Activated gamma-delta T cell treated with Interleukin-2 at 50 U/mL for 16 hours (primary cell): ENCODE measurements at places on chromosomes 7 and 10.

DNA sequence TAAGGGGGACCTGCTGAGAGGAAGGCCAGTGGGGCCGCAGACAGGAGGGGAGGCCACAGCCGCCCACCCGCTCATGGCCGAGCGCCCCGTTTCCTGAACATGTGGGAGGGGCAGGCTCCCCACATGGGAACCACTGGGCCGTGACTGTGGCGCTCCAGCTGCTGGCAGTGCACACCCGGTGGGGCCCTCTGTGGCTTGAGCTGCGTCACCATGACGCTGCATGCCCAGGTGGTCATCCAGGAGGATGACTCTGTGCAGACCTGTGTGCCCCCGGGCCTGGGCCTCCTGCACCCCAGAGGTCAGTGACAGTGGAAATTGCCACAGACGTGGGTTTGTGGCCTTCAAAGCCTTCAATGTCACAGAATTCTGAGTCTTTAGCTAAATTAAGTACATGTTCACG is 85.1 kb downstream of the MGMT start:
- no peak for DNase-seq

DNA sequence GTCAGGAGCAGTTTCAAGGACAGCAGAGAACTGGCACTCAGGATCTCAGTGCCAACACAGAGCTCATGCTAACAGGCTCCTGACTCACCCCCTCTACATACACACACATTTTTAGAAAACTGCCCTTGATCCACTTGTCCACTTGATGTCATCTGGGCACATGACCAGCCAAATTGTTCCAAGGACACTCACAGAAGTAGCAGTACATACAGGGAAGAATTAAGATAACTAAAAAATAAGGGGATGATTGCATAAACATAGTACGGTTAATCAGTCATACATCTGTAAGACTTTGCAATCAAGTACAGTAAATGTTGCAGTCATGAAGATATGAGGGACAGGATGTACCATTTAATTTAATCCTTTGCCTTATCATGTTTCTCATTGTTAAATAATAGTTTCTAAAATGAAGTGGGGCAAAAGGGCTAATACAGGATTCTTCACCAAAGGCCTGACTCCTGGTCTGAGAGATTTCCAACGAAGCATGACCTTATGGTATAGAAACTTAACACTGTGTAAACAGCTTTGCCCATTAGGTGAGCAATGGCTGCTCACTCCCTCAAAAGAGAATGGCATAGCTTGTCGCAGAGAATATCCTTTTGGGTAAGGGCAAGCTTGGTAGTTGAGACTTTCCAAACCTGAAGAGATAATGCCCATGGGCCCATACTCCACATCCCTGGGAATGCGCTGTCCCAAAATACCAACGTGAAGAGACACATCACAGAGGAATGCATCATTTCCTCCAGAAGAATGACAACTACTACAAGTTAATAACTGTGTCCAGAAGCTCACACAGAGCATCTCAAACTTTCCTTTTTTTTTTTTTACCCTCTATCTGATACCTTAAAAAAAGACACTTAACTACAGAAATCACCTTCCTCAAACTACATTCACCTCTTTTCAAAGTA is 94.1 kb downstream of the ARMH3 start:
- no peak for DNase-seq

DNA sequence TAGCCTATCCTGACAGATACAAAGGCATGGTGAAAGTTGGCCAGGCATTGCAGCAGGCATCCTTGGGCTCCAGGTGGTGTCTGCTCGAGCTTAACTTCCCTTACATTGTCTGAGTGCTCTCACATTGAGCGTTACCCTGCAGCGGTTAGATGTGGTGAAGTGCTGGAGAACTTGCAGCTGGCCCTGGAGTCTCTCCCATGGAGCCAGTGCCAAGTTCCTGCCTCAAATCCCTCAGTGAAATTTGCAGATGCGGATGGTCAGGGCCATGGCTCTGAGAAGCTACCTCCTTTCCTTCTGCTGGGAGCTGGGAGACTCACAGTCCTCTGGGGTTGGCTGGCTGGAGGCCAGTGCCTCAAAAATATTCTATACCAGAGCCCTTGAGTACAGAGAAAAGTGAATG is 3.3 kb upstream of the ZNF746 start:
- no peak for DNase-seq

GRCh38 chr7:115844857-115845256 is 185.7 kb downstream of the TFEC start:
- DNase-seq, result no peak

DNA sequence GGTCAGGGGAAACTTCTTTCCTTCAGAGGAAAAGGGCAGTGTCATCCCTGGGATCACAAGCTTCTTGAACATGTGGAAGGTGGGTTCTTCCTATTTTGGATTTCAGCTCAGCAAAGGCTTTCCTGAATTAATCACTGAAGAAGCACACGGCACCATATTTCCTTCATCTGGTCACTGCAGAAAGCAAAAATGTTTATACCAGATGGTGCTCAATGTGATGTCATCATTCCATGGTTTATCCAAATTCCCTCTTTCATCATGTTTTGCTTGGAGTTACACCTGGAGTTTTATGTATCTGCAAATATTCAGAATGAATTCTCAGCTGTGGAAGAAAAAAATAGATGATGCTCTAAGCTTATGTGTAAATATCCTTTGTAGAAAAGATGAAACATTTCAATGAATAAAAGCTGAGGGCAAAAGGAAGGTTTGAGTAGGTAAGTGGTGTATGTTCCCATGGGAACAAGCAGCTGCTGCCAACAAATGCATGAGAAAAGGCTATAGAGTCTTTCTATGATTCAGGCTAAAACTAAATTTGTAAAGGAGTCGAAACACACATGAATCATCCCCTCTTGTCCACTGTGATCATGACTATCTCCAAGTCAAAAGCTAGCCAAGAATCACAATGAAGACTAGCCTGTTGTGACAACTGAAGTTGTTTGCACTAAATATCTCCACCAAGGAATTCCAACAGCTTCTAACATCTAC is 26.9 kb upstream of the BPGM start:
- DNase-seq, result no peak

DNA sequence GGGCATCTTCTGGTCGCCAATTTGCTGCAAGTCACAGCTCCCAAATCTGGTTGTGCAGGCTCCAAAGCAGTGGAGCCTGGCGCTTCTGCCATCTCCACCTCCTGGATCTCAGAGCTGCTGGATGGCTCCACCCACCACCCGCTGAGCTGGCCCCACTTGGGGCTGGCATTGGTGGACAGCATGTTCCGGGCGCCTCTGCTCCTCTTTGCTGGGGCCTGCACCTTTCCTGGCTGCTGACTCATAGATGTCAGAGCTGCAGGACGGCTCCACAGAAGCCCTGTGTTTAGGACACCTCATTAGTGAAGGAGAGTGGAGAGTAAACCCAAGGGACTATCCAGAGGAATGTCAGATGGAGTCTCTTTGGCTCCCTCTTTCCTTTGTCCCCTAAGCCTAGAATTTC is 27.4 kb downstream of the MAPK8 start:
- no peak for DNase-seq

- DNase-seq, result no peak
These were observed 361.0 kb upstream of the CDC14C start for GRCh38 chr7:48563334-48563733.

GRCh38 chr7:85060696-85061095 is 126.2 kb downstream of the SEMA3D start:
- DNase-seq, result no peak

DNA sequence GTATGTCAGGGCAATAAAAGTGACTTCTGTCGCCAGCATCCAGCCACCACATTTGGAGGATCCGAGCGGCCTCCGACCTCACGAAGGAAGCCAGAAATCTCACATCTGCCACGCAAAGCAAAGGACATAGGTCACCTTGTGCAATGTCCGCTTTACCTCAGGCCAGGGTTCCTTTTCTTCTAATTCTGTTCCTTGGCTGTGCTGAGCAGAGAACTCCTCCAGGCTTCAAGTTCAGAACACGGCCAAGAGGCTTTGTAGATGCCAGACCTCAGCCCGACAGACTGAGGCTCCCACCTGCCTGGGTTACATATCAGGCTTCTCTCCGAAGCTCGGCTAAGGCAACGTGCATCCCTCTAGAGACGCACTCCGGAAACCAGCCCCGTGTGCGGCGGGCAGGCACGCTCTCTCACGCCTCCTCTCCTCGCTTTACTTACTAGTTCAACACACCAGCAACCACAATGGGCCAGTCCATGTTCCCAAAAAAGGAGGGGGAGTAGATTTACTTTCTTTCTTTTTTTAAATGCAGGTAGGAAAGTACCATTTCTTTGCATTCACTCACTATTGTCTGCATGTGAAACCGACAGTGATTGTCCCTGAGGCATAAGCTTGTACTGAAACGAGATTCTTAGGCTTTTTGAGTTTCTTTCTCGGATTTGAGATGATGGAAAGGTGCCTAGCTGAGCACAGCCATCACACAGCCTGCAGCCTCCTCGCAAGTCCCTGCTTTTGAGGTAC is 122.4 kb upstream of the AFAP1L2 start:
- peak; percentile 88 for DNase-seq

GRCh38 chr7:16034353-16034752 is 347.9 kb upstream of the MEOX2 start:
- no peak for DNase-seq

DNA sequence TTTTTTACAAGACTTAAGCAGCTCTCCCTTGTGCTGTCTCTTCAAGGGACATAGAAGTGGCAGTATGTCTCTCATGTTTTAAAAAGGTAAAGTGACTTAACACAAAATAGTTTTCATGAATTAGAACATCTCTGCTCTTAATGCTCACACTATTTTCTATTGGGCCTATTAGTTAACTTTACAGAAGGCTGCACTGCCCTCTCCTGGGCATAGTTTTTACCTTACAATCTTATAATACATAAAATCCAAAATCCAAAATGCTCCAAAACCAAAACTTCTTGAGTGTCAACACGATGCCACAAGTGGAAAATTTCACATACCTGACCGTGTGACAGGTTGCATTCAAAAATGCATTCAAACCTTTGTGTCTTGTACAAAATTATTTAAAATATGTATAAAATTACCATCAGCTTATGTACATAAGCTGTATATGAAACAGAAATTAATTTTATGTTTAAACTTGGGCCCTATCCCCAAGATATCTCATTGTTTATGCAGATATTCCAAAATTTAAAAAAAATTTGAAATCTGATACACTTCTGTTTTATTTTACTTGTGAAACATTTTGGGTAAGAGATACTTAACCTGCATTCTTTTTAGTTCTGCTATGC is 25.8 kb downstream of the TES start:
- peak; percentile 54 for DNase-seq

DNA sequence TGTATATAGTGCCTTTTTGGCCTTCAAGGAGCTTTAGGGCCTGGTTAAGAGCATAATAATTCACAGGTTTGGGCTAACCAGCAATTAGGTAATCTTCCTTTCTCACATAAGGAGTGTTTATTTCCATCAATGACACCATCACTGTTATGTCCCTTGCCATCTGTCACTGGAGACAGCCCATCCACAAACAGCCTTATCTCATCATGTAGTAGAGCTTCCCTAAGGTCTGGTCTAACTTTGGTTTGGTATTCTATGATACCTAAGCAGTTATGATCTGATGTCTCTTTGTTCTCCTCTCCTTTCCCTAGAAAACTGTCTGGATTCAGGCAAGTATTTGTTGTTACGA is 26.4 kb downstream of the MAPK8 start:
- DNase-seq, result no peak

GRCh38 chr10:114208351-114208750 is 29.2 kb downstream of the TDRD1 start:
- DNase-seq, result no peak

DNA sequence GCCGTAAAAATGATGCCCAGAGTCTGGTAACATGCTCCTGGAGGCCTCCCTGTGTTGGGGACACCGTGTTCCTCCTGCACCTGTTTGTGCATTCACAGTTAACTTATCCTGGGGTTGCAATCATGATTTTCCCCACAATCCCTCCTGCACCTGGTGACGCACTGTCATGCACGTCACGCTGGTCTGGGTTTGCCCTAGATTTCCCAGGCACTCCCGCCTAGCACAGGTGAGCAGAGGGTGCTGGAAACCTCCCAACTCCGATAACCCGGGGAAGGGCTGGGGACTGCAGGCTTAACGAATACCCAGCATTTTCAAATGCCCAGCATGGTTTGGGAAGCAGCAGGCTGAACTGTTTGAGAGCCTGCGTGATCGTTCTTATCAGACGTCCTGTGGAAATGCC is 427.1 kb downstream of the TCERG1L start:
- no peak for DNase-seq

DNA sequence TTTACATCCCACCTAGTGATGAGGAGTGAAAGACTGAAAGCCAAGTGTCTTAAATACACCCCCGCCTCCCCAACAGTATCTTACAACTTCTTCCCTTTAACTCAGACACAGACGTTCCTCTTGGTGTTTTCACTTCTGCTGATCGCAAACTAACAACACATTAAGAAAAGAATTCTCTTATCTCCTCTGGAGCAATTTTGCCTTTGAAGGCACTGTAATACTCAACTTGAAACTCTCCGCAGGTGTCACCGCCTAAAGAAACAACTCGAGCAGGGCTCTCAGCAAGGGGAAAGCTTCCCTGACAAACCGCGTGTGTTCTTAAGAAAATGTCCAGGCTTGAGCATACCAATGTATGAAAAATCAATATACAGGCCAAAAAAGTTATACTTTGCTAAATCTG is 452 bp downstream of the SEMA3C start:
- no peak for DNase-seq

- no peak for DNase-seq
These were observed 283.6 kb downstream of the ADRA2A start for GRCh38 chr10:111360260-111360925.

- DNase-seq, result no peak
These were observed 75.7 kb upstream of the ASAH2 start for GRCh38 chr10:50326757-50327701.

DNA sequence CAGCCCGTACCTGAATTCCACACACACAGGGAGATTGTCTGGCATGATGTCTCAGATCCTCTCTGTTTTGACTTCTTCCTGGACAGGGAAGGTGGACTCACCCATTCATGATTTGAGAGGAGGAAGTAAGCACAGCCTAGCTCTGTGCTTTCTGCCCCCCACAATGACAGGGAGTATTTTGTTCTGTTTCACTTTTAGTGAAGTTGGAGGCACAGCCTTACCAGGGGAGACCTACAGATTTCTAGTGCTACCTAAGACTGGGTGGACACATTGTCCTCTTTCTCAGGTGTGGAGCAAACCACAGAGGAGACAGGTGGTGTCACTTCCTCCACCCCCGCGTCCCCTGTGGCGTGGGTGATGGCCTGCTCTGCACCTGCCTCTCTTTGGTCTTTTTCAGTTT is 408.6 kb upstream of the PFKP start:
- no peak for DNase-seq

GRCh38 chr10:89171996-89172395 is 35.1 kb downstream of the CH25H start:
- no peak for DNase-seq

GRCh38 chr7:112399501-112399900 is 50.8 kb upstream of the IFRD1 start:
- no peak for DNase-seq

- no peak for DNase-seq
These were observed 105.1 kb downstream of the FAM107B start for GRCh38 chr10:14669576-14669975.

- no peak for DNase-seq
These were observed 610.4 kb downstream of the IPMK start for GRCh38 chr10:57657164-57657765.

GRCh38 chr7:25215694-25216335 is 12.5 kb downstream of the NPVF start:
- DNase-seq, result no peak
